ENCODE measurements at places on chromosomes 3 and 15.
A peak's percentile ranks its signal among the peaks of the same experiment; 100 is the strongest.

DNA sequence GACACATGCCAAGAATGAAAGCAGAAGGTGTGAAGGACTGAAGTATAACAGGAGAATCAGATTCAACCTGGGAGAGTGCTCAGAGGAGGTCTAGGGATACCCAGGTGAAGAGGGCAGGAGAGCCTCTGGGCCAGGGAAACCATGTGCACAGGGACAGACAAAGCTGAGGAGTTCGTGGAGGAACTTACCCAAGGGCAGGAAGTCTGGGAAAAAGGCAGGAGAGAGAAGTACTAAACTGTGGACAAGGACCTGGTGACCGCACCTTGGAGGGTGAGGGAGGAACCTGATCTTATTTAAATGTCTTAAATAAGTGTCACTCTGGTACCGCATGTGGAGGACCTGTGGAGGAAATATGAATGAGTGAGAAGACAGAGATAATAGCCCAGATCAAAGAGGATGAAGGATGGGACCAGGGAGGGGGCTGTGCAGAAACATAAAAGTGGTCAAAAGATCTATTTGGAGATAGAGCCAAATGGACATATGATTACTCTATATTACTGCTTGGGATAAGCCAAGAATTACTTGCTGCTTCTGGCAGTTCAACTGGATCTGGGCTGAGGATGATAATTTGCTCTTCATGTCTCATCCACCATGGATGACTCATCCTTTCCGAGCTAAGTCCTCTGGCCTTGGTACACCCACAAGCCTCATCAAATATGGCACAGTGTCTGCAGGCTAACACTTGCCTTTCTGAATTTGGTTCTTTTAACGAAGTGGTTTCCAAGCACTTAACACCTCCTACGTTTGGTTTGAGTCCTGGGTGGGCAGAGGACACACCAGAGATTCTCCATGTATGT, 116.9 kb upstream of the NMNAT3 start:
- DNase-seq = no peak

- DNase-seq = peak; percentile 84
These were observed 40.1 kb downstream of the CDCP1 start for GRCh38 chr3:45105855-45106671.

- no peak for DNase-seq
These were observed 211.0 kb downstream of the TNIK start for GRCh38 chr3:171249245-171249644.

DNA sequence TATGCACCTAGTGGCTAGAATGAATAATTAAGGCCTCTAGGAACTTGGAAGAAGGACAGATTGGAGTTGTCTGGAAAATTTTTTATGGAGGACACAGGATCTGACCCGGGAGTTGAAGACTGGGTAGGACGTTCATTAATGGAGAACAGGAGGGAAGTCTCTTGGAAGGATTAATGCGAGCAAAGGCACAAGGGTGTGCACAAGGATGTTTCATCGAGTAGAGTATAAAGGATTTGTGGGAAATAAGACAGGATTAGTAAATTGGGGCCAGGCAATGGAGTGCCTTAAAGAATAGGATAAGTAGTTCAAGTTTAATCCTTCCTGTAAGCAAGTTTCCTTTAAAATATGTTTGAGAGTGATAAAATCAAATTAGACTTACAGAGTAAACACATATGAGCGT, 14.6 kb downstream of the LMOD3 start:
- DNase-seq = no peak

DNA sequence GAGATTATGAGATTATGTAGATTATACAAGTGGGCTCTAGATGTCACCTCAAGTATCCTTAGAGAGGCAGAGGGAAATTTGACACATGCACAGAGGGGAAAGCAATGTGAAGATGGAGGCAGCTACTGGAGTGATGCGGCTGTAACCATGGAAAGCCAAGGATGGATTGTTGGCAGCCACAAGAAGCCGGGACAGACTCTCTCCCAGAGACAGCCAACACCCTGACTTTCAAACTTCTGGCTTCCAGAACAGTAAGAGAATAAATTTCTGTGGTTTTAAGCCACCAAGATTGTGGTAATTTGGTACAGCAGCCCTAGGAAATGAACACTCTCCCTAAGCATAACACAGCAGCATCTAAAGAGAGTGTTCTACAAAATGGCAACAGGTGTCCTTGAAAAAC, 34.4 kb upstream of the PRICKLE2 start:
- no peak for DNase-seq

DNA sequence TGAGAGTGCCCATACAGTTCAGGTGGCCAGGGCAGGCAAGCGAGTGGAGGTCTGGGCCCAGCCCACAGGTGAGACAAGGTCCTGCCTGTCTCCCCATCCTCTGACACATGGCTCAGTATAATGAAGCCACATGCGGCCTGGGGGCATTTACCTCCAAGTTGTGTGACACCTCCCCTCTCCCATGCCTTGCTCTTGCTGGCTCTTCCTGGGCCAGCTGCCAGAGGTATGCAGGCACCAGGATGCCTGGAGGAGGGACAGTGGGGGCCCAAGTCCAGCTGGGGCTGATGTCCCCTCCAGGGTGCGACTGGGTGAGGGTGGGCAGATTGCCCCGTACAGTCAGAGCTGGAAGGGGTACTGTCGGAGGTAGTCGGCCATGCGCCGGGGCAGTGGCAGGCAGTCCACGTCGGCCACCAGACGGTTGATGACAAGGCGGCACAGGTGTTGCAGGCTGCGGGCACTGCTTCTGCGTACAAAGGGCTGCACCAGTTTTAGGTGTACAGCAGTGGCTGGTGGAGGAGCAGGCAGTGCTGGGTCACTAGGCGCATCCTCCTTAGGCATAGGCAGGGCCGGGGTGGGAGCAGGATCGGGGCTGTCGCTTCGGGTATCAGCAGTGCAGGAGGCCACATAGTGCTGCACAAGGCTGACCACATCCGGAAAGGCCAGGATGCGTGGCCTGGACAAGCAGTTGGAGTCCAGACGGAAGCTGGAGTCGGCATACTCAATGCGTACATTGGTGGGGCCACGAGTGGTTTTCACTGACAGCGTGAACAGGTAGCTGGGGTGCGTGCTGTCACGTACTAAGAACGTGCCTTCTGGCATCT, 4.1 kb downstream of the CISH start:
- peak; percentile 55 for DNase-seq

- DNase-seq = no peak
These were observed 39.4 kb upstream of the UBL7 start for GRCh38 chr15:74500401-74500800.

DNA sequence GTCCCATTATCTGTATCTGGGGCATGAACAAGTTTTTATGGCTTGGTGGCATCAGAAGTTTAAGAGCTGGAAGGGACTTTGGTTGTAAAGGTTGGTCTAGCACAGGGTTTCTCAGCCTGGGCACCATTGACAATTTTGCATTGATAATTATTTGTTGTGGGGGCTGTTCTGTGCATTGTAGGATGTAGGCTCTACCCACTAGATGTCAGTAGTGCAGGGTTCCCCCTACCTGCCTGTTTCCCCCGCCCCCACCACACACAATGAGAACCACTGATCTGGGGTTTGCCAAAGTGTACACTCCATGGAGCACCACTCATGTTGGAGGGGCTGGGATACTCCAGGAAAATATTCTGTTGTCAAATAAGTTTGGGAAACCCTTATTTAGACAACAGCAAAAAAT, 42.7 kb downstream of the PLCL2 start:
- DNase-seq = no peak

GRCh38 chr3:47799733-47800132, 3.2 kb upstream of the DHX30 start:
- no peak for DNase-seq

DNA sequence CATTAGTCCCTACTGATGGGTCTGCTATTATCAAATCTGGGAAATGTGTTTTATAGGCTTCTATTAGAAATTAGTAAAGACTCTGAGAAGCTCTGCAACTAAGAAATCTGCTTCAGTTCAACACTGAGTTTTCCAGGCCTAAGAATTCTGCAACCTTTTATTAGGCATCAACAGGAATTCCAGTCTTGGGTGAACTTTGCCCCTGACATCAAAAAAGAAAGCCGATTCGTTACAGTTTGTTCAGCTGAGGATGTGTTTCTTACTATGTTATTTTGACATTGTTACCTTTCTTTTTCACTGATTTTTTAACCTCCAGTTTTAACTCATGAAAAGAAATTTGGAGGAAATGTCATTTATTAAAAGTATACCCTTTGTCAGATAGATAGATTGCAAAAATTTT, 131.5 kb upstream of the KCNH8 start:
- DNase-seq = no peak

- DNase-seq = no peak
These were observed 21.8 kb downstream of the P2RY12 start for GRCh38 chr3:151362751-151363174.

DNA sequence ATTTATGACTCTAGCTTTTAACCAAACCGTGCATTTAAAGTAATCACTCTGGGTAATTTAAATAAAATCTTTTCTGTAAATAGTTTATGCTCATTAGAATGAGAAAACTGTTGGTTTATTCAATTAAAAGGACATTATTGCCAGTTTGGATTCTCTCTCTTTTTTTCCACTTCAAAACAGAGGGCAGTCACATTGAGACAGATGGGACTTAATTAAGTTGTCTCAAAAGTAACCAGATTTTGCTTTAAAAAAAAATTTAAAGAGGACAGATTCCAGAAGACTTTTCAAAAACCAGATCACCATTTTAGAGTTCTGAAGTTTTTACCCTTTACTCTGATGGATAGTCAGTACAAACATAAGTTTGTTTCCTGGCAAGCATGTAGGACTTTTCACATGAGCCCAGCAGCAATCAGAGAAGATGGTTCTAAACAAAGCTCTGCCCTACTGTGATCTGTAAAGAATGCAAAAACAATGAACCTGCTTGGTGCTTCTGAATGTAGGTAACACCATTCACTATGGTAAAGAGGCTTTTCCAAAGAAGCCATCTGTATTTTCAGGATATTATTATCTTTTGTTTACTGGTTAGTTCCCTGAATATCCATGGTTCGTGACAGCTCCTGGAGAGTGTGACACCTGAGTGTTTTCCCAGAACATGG, 136.2 kb downstream of the LRTM1 start:
- no peak for DNase-seq

DNA sequence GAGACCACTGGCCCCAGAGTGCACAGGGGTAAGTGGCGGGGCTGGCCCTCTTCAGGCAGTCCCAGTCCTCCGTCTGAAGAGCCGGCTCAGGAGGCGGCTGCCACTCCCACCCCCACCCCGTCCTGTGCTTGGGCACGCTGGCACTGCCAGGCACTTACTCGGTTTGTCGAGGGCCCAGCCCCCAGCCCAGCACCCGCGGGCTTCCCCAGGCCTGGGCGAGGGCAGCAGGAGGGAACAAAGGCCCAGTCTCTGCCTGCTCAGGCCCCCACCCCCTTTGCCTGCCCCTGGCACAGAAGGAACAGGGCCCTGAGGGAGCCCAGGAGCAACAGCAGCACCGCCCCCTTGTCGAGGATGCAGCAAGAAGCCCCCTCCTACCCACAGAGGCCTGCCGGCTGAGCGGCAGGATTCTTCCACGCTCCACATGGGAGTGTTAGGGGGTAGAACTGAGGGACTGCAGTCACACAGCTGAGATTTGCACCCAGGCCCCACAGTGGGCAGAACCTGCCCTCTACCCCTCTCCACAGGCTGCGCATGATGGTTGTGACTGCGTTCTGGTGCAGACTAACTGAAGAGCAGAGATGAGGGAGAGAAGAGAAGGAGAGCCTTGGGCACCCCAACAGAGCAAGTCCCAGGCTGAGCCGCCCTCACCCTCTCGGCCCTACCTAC, 8.9 kb downstream of the DUSP7 start:
- DNase-seq = no peak

DNA sequence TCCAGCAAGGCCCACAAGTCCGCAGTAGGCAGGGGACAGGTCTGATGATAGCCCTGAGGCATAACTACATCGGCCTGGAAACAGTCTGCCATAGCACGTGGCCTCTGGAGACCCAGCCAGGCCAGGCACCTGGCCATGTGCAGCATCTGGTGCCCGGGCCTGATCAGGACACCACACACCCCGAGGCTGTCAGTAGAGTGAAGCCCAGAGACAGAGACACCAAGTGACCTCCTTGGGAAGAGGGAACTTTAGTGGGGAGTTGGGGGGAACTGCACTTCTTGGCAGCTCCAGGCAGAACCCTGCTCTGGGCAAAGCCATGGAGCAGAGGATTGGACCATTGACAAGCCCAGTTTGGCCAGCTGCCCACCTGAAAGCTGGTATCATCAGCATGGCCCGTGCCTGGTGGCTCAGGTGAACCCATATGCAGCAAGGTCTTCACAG, 1.2 kb downstream of the SHISA5 start:
- DNase-seq = no peak

- no peak for DNase-seq
These were observed 57.7 kb downstream of the GASK1A start for GRCh38 chr3:43036621-43037423.

DNA sequence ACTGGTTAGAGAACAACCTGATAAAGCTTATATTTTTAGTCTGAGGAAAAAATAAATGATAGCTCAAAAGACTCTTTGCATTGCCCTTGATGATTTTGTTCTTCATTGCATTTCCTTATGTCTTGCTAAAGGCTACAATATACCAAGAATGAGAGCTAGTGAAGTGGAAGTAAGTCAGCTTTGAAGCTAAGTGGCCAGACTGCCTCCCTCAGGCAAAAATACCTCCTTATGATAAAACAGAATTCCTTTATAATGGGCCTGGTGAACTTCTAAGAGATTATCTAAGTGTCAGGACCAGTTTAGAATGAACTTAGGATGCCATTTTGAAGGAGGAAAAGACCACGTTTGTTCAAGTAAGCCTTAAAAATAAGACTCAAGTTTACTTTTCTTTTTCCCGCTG, 678.4 kb downstream of the ROBO2 start:
- no peak for DNase-seq

DNA sequence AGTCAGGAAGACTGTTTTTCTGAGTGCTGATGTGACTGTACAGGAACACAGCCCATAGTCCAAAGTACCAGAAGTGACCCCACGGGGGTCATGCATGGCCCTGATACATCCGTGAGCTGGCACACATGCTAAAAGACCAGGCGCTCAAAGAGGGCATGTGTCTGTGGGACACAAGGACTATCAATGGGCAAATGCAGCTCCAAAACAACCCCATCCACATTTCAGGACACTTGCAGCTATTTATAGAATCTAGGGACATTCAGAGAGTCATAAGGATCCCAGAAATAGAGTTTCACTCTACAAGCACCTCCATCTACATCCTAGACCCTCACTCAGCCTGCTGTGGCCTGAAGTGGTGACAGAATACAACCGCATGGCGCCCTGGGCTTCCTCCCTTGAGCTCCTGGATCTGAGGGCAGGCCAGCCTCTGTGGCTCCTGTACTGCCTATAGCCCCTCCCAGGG, 17.0 kb downstream of the SLC25A20 start:
- no peak for DNase-seq

- DNase-seq = no peak
These were observed 2.6 kb downstream of the PPP1R2 start for GRCh38 chr3:195540511-195540910.
